ENCODE measurements at places on chromosomes 6 and 20. TPM values are rescaled to one million over a fixed set of nuclear protein-coding genes. Genes with fewer than 3 reads are reported as not detected.

- DNase-seq, result no peak
Observed at GRCh38 chr20:32229251-32229747, 21.6 kb downstream of the POFUT1 start.

GRCh38 chr20:63137851-63138415 lies 78.0 kb downstream of the YTHDF1 start:
- no peak for DNase-seq

- DNase-seq, result no peak
Observed at GRCh38 chr20:51326201-51326819, 216.2 kb downstream of the NFATC2 start.

DNA sequence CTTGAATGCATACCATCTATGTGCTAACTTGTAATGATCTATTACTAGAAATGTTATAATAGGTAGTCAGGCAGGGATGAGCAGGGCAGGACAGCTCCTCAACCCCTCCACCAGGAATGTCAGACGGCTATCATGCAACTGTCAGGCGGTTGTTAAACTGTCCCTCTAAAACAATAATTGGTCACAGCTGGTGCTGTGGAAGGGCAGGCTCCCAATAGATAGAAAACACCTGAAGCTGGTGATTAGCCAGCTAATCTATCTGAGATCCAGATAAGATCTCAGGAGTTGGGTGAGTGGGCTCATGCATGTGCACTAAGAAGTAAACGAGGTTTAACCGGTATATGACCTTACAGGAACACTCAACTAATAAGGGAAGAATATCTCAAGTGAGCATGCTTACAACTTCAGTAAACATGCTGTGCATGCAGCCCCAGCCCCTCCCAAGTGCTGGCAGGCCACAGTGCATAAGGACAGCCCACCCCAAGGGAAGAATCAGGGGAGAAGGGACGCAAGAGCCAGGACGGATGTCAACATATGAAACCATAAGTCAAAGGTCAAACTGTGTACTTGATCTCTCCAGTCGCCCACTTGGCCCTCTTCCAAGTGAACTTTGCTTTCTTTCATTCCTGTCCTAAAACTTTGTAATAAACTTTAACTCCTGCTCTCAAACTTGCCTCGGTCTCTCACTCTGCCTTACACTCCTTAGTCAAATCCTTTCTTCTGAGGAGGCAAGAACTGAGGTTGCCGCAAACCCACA lies 566.2 kb upstream of the NRSN1 start:
- DNase-seq, result no peak

- DNase-seq, result no peak
Observed at GRCh38 chr6:3664625-3665041, 86.9 kb downstream of the PXDC1 start.

The LGSN gene
- total RNA-seq, result 0.19 TPM

DNA sequence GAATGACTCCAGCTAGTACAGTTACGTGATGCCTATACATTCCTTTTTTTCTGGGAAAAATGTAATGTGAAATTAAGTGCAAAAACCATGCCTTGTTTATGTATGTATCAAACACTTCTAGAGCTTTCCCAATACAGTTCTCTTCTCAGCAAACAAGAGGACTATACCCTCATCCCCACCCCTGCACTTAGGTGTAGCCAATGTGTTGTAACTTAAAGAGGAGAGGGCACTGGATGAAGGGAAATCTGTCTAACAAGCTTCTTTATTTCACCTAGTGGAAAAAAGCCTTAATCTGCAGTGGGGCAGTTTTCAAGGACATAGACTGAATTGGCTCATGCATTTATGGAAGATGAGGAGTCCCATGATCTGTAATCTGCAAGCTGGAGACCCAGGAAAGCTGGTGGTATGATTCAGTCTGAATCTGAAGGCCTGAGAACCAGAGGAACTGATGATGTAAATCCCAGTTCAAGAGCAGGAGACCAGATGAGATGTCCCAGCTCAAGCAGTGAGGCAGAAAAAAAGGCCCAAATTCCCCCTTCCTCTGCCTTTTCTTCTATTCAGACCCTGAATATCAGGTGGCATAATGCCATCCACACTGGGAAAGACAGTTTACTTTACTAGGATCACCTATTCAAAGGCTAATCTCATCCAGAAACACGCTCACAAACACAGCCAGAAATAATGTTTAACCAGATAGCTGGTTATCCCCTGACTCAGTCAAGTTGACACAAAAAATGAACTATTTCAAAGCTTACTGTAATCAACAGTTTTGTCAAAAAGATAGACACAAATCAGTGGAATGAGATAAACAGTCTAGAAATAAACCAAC lies 25.8 kb upstream of the SLC17A3 start:
- DNase-seq, result no peak

The RFX6 gene
- not detected for total RNA-seq
